ENCODE measurements at places on chromosomes 7 and 10. TPM values are rescaled to one million over a fixed set of nuclear protein-coding genes. Genes with fewer than 3 reads are reported as not detected.

GRCh38 chr10:88932539-88933256 is 19.9 kb downstream of the ACTA2 start:
- H3K27me3 ChIP-seq: no peaks in the 10 kb centered on the region
- no peaks in the 10 kb centered on the region for H3K36me3 ChIP-seq
- DNase-seq: no peak
- peaks cover 13% of the 10 kb centered on the region for H3K4me1 ChIP-seq

- peaks cover 10% of the 10 kb centered on the region for H3K4me1 ChIP-seq
- DNase-seq: no peak
- H3K4me3 ChIP-seq: no peak overlapping the region
- H3K27ac ChIP-seq: no peak overlapping the region
- no peaks in the 10 kb centered on the region for H3K27me3 ChIP-seq
Observed at GRCh38 chr7:96017877-96018276, 245.5 kb downstream of the DYNC1I1 start.

DNA sequence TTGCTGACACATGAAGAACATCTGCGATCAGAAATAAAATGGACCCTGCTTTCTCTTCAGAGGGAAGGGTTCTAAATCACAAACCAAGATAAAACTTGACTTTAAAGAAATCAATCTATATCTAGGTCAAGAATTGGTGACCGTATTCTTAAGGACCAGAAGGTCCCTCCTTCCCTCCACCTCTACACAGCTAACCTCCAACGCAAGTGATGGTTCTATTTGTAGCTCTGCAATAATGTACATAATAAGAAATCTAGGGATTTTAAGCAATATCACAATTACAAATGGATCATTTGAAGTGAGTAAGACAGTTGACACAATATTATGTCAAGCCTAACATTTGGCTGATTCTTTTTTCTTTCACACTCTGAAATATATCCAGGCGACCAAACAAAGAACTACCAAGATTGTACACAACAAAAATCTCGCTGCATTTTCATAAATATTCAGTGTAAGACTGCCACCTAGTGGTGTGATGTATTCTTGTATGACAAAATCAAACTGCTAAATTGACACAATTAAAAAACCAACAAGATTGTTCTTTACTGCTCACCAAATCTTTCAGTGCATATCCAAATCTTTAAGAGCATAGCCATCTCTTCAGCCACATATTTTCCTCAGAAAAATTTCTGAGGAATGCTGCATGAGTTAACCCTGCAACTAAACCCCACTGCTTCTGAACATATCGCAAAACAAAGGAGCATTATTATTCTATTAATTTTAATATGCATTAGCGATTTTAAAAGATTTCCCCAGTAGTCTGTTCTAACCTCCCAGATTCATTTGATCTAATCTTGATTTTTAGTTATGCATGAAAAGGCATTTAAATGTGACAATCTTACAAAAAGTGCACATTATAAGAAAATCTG is 44.5 kb downstream of the ICA1 start:
- no peaks in the 10 kb centered on the region for H3K27me3 ChIP-seq
- no peak for DNase-seq
- no peaks in the 10 kb centered on the region for H3K36me3 ChIP-seq
- no peak overlapping the region for H3K4me3 ChIP-seq

- no peak for DNase-seq
- H3K4me1 ChIP-seq: no peaks in the 10 kb centered on the region
- no peaks in the 10 kb centered on the region for H3K36me3 ChIP-seq
- H3K27ac ChIP-seq: no peak overlapping the region
- no peaks in the 10 kb centered on the region for H3K27me3 ChIP-seq
Observed at GRCh38 chr7:29350351-29350750, 155.8 kb downstream of the CHN2 start.

- no peak for DNase-seq
- H3K4me1 ChIP-seq: peaks cover 6% of the 10 kb centered on the region
- no peaks in the 10 kb centered on the region for H3K36me3 ChIP-seq
- no peak overlapping the region for H3K27ac ChIP-seq
- no peaks in the 10 kb centered on the region for H3K27me3 ChIP-seq
- H3K4me3 ChIP-seq: no peak overlapping the region
Observed at GRCh38 chr10:99781734-99782429, 558 bp upstream of the ABCC2 start.

The COBL gene
- 84.5 TPM for total RNA-seq

The NAT16 gene
- total RNA-seq: not detected

All from gastrocnemius medialis (tissue), 4 donors.